ENCODE measurements at places on chromosomes 6 and 20. TPM values are rescaled to one million over a fixed set of nuclear protein-coding genes. Genes with fewer than 3 reads are reported as not detected.

DNA sequence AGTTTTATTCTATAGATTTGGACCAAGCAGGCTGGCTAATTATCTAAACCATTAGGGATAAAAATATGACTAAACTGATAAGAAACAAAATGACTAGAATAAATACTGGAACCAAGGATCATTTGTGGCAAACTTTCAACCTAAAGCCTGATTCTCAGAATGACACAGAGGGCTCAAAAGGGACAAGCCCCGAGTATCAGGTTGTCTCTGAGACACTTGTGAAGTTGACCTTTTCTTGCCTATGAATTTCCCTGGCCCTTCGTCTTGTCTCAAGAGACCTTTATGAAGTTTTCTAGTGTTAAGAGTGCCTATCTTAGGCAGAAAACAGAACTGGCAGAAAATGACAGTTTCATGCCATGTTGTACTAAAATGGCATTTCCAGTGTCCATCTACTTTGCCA, 68.3 kb downstream of the IMPG1 start:
- no peak for DNase-seq
- no peak overlapping the region for H3K4me3 ChIP-seq
- no peak overlapping the region for H3K27ac ChIP-seq
- no peaks in the 10 kb centered on the region for H3K36me3 ChIP-seq
- H3K4me1 ChIP-seq, result no peaks in the 10 kb centered on the region

DNA sequence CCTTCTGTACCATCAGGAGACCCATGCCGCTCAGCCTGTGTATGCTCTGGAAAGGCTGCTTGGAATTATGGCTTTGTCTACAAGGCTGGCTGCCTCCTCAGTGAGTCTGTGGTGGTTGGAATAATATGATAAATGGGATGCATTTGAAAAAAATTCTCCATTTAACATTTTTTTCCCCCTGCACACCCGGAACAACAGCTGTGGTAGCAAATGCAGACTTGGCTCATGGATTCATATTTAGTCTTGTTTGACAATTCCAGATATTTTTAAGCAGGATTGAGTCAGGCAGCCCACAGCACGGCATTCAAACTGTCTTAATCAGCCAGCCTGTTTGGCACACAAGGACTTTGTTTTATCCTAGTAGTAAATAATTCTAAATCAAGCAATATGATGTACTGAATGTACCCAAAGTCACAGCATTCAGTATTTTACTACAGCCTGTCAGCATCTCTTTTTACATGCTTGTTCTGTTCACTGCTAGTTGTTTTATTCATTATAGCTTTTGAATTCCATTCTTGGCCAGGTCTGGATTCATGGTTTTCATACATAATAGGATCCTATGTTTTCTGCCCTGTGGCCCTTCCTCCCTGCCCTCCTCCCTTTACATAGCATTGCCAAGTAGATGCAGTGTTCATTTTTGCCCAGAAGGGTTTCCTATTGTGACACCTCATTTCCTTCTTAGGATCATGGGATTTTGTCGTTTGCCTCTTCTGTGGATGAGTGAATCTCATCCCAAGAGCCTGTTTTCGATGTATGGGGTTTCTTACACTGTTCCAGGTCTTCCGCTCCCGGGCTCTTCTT, 68.1 kb downstream of the LRRC1 start:
- H3K4me1 ChIP-seq, result no peaks in the 10 kb centered on the region
- no peak overlapping the region for H3K4me3 ChIP-seq
- no peaks in the 10 kb centered on the region for H3K36me3 ChIP-seq
- H3K27me3 ChIP-seq, result no peaks in the 10 kb centered on the region
- H3K27ac ChIP-seq, result no peak overlapping the region
- no peak for DNase-seq

GRCh38 chr6:166259296-166259977, 48.8 kb downstream of the PRR18 start:
- H3K4me3 ChIP-seq, result no peak overlapping the region
- no peaks in the 10 kb centered on the region for H3K36me3 ChIP-seq
- DNase-seq, result no peak
- H3K27ac ChIP-seq, result peak overlapping the region; percentile 79

PERP gene
- 33.2 TPM for total RNA-seq

NOX3 gene
- total RNA-seq, result not detected

GRCh38 chr20:20084296-20084752, 32.0 kb downstream of the CFAP61 start:
- DNase-seq, result no peak
- H3K4me1 ChIP-seq, result no peaks in the 10 kb centered on the region
- H3K4me3 ChIP-seq, result no peak overlapping the region
- peaks cover 4% of the 10 kb centered on the region for H3K27me3 ChIP-seq
- H3K36me3 ChIP-seq, result no peaks in the 10 kb centered on the region

DNA sequence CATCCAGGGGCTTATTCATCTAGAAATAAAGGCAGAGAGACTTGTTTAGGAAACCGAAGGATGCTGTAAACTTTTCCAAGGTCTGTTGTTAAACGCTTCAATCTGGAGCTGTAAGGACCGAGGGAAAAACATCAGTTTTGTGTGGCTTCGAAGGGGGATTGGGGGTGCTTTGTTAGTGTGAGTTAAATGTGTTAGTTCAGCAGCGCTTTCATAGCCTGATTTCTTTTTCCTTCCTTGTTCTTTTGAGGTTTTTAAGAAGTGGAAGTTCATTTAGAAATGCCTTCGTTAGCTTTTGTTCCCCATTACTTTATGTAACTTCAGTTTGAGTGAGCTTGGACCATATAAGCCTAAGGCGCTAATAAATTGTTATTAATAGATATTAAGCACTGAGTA, 1.5 kb downstream of the ANKS1A start:
- H3K4me1 ChIP-seq, result peaks cover 25% of the 10 kb centered on the region
- no peaks in the 10 kb centered on the region for H3K27me3 ChIP-seq
- no peaks in the 10 kb centered on the region for H3K36me3 ChIP-seq
- DNase-seq, result no peak

- H3K27ac ChIP-seq, result no peak overlapping the region
- no peak for DNase-seq
- no peaks in the 10 kb centered on the region for H3K36me3 ChIP-seq
- no peak overlapping the region for H3K4me3 ChIP-seq
Measured at GRCh38 chr6:156533872-156534524, 243.2 kb upstream of the ARID1B start.

DNA sequence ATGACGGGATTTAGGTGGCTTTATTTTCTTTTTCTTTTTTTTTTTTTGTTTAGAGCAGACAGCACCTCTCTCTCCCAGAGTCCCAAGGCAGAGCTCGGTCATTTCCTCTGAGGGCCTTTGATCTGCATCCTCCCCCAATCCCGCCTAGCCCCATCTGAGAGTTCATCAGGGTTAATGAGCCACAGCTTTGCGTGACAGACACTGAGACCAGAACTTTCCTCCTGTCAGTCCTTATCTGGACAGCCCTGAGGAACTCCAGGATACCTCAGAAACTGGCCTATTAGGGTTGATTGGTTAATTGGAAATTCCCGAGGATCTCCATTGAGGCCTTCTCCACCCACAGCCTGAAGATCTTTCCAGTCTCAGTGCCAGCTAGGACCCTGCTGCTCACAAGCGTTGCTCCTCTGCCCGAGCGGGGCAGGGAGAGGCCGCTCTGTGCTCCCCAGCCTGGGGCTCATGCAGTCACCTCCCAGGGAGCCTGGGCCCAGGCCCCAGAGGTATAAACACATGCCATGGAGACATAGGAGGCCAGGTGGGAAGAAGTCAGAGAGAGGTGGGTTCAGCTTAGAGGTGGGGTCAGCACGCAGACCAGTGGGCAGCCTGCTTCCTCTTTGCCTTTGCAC, 1.4 kb upstream of the LRRN4 start:
- H3K36me3 ChIP-seq, result no peaks in the 10 kb centered on the region
- H3K4me1 ChIP-seq, result peaks cover 4% of the 10 kb centered on the region
- no peak overlapping the region for H3K4me3 ChIP-seq
- H3K27me3 ChIP-seq, result peaks cover 11% of the 10 kb centered on the region
- no peak for DNase-seq

DNA sequence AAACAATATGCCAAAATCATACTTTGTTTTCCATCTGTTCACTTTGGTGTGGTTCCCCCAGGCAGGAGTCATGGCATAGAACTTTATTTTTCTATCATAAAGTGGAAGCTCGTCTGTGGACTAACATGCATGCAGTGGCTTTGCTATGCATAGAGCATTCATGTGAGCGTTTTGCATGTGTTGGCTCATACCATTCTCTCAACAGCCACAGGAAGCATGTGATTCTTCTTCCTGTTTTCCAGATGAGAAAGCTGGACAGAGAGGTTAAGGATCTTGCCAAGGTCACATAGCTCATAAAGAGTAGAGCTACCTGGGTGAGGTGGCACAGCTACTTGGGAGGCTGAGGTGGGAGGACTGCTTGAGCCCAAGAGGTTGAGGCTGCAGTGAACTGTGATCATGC, 123.4 kb upstream of the HDGFL1 start:
- no peaks in the 10 kb centered on the region for H3K27me3 ChIP-seq
- no peaks in the 10 kb centered on the region for H3K36me3 ChIP-seq
- DNase-seq, result no peak
- H3K4me1 ChIP-seq, result peaks cover 4% of the 10 kb centered on the region

- peak overlapping the region; percentile 9 for H3K4me3 ChIP-seq
- H3K27ac ChIP-seq, result peak overlapping the region; percentile 85
- H3K36me3 ChIP-seq, result no peaks in the 10 kb centered on the region
- H3K4me1 ChIP-seq, result peaks cover 13% of the 10 kb centered on the region
- no peak for DNase-seq
Measured at GRCh38 chr20:53642196-53643030, 48.8 kb upstream of the ZNF217 start.

- no peaks in the 10 kb centered on the region for H3K27me3 ChIP-seq
- peak; percentile 56 for DNase-seq
- H3K36me3 ChIP-seq, result no peaks in the 10 kb centered on the region
- H3K27ac ChIP-seq, result peak overlapping the region; percentile 4
- no peak overlapping the region for H3K4me3 ChIP-seq
- H3K4me1 ChIP-seq, result peaks cover 5% of the 10 kb centered on the region
Measured at GRCh38 chr20:32970973-32971300, 33.3 kb downstream of the SUN5 start.

KCNK16 gene
- total RNA-seq, result not detected

ANKRD6 gene
- 20.2 TPM for total RNA-seq

CFAP206 gene
- 0.26 TPM for total RNA-seq

DNA sequence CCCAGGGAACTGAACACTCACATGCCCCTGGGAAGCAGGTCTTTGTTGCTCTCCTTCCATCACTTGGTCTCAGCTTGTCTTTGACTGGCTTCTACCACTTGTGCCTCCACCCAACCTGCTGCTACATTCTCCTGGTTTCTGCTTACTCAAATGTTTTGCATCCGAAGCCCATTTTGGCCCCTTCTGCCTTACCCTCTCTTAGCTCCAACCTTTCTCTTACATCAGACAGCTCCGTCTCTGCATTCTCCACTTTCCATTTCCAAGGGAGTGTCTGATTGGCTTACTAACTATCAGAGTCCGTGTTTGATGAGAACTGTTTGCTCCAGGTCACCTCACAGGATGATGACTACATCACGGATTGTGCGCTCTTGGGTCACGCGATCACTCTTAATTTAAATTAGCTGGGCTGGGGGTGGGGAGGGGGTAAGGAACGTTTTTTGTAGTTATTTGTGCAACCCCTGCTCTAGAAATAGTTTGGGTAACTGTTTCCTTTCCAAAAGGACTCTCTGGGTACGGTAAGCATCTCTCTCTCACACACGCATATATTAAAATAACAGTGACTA, 844 bp upstream of the ABRACL start:
- no peak for DNase-seq
- H3K4me3 ChIP-seq, result peak overlapping the region; percentile 87
- H3K36me3 ChIP-seq, result no peaks in the 10 kb centered on the region
- H3K27ac ChIP-seq, result peak overlapping the region; percentile 79
- peaks cover 18% of the 10 kb centered on the region for H3K4me1 ChIP-seq

- H3K27ac ChIP-seq, result no peak overlapping the region
- no peak overlapping the region for H3K4me3 ChIP-seq
- no peaks in the 10 kb centered on the region for H3K27me3 ChIP-seq
- H3K4me1 ChIP-seq, result no peaks in the 10 kb centered on the region
- peak; percentile 53 for DNase-seq
Measured at GRCh38 chr6:72290620-72291019, 331.2 kb upstream of the KCNQ5 start.

FOXQ1 gene
- 12.3 TPM for total RNA-seq

- DNase-seq, result no peak
- no peak overlapping the region for H3K27ac ChIP-seq
- H3K4me1 ChIP-seq, result no peaks in the 10 kb centered on the region
- no peaks in the 10 kb centered on the region for H3K36me3 ChIP-seq
- H3K4me3 ChIP-seq, result no peak overlapping the region
Measured at GRCh38 chr20:12790859-12791258, 217.9 kb upstream of the SPTLC3 start.

PTK7 gene
- total RNA-seq, result 97.1 TPM

PHACTR3 gene
- 18.2 TPM for total RNA-seq

- no peak overlapping the region for H3K27ac ChIP-seq
- no peak overlapping the region for H3K4me3 ChIP-seq
- H3K27me3 ChIP-seq, result no peaks in the 10 kb centered on the region
- DNase-seq, result no peak
- H3K36me3 ChIP-seq, result no peaks in the 10 kb centered on the region
Measured at GRCh38 chr20:1825507-1825906, 69.7 kb upstream of the SIRPA start.

DNA sequence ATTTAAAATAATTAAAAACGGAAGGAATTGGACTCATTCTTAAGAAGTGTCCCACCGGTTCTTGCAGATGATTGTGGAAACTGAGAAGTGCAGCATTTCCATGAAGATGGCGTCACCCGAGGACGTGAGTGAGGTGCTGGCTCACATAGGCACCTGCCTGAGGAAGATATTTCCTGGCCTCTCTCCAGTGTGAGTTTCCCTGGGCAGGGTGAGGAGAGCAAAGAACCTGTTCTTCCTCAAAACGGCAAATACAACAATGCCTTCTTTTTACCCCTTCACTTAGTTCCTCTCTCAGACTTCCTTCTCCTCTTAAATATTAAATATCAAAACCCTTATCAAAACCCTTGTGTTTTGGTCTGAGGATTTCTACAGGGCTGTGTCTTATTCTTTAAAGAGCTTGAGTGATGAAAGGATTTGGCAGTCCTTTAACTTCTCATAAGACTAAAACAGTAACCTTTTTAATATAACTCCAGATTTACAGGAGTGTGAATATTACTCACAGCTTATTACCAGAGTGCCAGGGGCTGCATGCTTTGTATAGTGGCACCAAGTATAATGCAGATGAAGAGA, 156.3 kb downstream of the CARMIL1 start:
- H3K27me3 ChIP-seq, result no peaks in the 10 kb centered on the region
- H3K36me3 ChIP-seq, result no peaks in the 10 kb centered on the region

ZNF334 gene
- total RNA-seq, result 3.0 TPM

DNA sequence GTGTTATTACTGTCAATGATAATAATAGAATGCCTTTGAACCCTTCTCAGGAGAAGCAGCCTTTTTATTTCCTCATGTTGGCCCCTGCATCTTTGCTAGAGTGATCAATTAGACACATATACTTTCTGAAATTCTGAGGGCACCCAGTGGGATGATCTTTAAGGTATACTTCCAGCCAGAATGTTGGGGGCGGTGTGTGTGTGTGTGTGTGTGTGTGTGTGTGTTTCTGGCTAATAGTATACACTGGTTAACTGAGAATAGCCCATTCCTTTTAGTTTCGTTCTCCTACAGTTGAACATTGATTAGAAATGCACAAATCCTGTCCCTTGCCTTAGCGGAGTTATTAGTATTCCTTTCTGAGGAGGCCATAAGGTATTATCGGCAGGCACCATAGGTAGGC, 41.7 kb upstream of the CCDC167 start:
- no peak for DNase-seq
- H3K4me1 ChIP-seq, result peaks cover 3% of the 10 kb centered on the region
- no peak overlapping the region for H3K27ac ChIP-seq
- H3K36me3 ChIP-seq, result no peaks in the 10 kb centered on the region
- H3K4me3 ChIP-seq, result no peak overlapping the region
- peaks cover 17% of the 10 kb centered on the region for H3K27me3 ChIP-seq

- peaks cover 11% of the 10 kb centered on the region for H3K4me1 ChIP-seq
- H3K27me3 ChIP-seq, result no peaks in the 10 kb centered on the region
- no peak overlapping the region for H3K4me3 ChIP-seq
- H3K27ac ChIP-seq, result no peak overlapping the region
Measured at GRCh38 chr20:51426718-51427650, 115.5 kb downstream of the NFATC2 start.

OR2B6 gene
- not detected for total RNA-seq
